ENCODE measurements at places on chromosomes 11 and 22.

- no peak for DNase-seq
Measured at GRCh38 chr11:70244698-70245097, 25.8 kb upstream of the PPFIA1 start.

DNA sequence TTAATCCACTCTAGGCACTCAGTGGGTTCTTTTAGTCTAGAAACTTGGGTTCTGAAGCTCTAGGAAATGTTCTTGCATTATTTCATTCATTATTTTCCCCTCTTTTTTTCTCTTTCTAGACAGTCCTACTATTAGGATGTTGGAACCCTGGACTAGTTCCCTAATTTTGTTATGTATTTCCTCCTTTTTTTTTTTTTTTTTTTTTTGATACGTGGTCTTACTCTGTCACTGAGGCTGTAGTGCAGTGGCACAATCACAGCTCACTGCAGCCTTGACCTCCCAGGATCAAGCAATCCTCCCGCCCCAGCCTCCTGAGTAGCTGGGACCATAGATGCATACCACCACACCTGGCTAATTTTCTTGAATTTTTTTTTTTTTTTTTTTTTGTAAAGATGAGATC, 9.4 kb downstream of the UPB1 start:
- no peak for DNase-seq

DNA sequence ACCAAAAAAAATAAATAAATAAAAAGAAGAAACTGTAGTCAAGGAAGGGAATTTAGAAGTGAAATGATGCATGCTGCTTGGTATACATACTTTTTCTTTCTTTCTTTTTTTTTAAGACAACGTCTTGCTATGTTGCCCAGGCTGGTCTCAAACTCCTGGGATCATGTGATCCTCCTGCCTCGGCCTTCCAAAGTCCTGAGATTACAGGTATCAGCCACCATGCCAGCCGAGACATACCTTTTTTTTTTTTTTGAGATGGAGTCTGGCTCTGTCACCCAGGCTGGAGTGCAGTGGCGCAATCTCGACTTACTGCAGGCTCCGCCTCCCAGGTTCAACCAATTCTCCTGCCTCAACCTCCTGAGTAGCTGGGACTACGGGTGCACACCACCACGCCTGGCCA, 21.7 kb upstream of the ARRB1 start:
- DNase-seq: no peak

DNA sequence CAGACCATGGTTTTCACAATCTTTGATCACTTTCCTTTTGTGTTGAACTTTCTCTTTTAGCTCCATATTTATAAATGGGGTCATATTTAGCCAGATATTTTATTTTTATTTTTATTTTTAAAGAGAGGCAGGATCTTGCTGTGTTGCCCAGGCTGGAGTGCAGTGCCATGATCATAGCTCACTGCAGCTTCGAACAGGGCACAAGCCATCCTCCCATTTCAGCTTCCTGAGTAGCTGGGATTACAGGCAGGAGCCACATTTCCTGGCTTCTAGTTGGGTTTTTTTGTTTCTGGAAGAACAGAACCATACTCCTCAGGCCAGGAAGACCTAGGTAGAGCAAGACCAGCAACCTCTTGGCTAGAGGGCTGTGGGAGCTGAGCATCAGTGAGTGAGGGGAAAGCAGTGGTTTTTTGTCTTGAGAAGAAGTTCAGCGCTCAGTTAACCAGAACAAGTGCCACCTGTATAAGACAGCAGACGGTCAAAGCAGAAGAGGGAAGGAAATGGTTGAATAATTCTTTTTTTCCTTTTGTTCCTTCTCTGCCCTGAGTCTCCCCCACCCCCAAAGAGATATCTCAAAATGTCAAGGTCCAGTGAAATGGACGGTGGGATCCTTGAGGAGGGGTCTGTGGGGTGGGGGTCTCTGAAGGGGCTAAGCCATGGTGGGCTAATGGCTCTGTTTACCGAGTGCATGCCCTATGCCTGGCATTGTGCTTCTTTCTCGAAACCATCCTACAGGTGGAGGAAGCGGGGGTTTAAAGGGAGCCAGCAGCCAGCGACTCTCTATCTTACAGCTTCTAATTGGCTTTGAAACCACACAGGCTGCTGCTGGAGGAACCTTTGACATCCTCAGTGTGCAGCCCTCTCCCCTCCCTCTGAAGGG, 63.0 kb downstream of the PTPRJ start:
- DNase-seq: no peak

DNA sequence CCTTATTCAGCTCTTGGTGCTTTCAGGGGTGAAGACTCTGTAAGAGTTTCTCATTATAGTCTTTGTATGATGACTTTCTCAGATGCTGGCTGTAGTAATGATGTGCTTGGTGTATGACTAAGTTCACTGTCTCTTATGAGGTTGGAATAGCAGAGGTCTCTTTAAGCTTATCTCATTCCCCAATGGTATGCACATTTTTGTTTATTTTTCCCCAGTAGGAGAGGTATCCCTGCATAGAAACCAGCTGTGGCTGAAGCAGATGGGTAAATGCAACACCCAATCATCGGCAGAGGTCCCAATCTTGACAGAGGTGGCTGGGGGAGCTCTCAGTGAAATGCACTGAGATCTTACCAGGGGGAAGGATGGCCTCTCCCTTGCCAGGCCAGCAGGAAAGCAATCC, 34.6 kb downstream of the BBOX1 start:
- no peak for DNase-seq

- DNase-seq: no peak
Measured at GRCh38 chr22:44895296-44896055, 114.3 kb downstream of the PHF21B start.

- no peak for DNase-seq
Measured at GRCh38 chr11:117071344-117071787, 26.9 kb downstream of the SIK3 start.

- no peak for DNase-seq
Measured at GRCh38 chr22:46064966-46065666, 85.2 kb upstream of the PPARA start.

DNA sequence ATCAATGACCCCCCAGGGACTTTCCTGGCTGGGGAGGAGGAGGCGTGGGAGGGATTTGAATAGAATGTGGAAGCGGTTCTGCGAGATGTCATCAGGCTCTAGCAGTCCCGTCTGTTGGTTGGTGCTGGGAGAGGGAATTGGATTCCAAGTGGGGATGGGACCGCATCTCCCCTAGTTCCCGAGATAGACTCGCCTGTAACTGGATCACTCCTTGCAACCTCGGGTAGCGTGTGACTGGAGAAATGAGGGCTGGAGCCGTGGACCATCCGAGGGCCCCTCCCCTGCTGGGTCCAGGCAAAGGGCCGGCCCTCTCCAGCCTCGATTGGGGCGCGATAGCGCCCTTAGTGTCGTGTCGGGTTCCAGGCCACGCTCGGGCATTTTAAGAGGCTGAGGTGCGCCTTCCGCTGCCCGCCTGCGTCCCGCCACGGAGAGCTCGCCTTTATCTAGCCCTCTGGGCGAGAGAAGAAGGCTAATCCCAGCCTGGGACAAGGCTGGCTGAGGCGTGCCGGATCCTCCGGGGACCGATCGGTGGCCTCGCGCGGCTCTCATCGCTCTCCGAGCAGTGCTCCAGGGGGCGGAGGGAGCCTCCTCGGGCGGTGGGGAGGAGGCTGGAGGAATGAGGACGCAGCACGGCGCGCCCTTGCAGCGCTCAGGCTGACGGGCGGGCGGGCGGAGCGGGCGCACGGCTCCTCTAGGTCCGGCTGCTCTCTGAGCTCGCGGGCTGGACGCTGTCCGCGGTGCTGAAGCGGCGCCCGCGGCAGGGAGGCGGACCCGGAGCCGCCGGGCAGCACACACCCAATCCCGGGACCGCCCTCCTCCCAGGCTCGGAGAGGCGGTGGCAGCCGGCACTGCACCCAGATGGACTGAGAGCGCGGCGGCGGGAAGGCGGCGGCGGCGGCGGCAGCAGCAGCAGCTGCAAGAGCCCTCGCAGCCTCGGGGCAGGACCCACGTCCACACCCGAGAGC, 107.8 kb downstream of the OSBP2 start:
- peak; percentile 67 for DNase-seq

- no peak for DNase-seq
Measured at GRCh38 chr11:133600786-133601185, 68.5 kb upstream of the OPCML start.

DNA sequence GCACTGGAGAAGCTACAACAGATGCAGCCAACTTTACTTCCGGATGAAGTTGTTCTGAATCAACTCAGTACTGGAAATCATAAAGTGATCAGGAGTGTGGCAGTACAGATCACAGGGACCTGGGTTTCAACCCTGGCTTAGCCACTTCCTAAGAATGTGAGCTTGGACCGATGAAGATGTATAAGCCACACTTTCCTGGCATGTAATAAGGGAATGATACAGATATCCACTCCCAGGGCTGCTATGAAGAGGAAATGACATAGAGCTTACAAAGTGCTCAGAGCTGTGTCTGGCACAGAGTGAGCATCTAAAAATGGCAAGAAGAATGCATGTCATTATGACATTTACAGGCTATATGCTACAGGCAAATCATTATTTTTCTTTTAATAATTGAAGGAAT, 378.7 kb downstream of the NTM start:
- no peak for DNase-seq

DNA sequence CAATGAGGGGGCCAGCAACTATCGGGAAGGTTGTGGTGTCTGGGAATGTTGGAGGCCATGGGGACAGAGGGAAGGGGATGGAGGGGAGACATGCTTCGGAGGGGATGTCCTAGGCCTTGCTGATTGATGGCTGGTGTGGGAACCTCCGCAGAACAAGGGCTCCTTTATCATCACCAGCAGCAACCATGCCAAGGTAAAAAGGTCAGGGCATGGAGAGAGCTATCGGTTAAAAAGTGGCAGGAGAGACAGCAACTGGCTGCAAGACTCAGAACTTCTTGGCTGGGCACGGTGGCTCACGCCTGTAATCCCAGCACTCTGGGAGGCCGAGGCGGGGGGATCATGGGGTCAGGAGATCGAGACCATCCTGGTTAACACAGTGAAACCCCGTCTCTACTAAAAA, 3.0 kb downstream of the GSTT4 start:
- DNase-seq: no peak

DNA sequence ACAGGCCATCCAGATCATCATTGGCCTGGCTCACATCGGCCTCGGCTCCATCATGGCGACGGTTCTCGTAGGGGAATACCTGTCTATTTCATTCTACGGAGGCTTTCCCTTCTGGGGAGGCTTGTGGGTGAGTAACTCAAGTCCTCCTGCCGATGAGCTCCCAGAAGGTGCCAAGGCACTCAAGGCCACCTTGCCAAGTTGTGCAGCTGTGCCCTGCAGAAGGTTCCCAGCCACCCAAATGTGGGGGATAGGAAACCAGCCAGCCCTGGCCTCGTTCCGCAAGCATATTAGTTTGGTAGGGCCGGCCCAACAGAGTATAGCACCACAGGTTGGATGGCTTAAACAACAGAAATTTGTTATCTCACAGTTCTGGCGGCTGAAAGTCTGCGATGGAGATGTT, 4.0 kb downstream of the MS4A8 start:
- DNase-seq: no peak

DNA sequence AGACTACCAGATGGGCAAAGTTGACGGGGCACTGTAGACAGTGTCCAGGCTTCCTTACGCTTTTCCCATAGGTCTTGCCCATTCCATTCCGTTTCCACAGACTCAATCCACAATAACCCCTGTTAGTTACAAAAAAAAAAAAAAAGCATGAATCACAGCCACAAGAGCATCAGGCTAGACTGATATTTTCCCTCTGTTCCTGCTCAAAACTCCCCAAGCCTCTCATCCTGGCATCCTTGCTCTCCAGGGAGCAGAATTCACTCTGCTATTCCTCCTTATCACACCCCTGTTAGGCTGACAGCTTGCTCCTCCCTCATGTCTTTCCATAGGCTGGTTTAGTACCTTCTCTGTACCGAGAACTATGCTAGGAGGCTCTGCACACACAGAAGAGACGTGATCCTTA, 42.2 kb downstream of the TMEM123 start:
- DNase-seq: no peak

- DNase-seq: no peak
Measured at GRCh38 chr11:102926961-102927623, 28.4 kb downstream of the MMP13 start.

DNA sequence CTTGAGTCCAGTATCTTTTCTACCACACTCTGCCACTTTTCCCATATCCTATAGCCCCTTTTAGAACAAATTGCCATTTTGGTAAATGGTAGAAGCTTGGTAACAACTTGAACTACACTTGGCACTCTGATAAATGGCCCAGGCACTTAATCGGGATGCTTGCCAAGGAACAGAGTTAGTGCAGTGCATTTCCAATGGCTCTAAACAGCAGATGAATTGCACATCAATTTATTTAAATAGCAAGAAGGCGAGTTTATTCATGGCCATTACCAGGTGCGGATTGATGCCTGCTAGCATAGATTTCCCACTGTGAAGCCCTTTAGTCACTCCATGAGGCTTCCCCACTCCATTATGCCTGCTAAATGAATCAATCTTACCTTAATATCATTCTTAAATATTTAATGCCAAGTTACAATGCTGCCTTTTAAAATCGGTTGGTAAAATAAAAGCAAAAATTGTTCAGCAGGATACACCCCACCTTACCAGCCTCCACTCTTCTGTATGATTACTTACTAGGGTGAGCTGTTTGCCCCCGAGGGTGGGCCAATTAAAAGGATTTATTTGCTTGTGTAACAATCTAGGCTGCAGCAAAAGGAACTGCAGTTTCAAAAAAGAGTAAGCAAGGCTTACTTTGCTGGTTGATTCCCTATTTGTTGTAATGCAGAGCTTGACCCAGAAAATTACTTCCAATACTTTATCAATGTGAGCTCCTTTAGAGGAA, 136.0 kb upstream of the ARHGAP42 start:
- DNase-seq: no peak

DNA sequence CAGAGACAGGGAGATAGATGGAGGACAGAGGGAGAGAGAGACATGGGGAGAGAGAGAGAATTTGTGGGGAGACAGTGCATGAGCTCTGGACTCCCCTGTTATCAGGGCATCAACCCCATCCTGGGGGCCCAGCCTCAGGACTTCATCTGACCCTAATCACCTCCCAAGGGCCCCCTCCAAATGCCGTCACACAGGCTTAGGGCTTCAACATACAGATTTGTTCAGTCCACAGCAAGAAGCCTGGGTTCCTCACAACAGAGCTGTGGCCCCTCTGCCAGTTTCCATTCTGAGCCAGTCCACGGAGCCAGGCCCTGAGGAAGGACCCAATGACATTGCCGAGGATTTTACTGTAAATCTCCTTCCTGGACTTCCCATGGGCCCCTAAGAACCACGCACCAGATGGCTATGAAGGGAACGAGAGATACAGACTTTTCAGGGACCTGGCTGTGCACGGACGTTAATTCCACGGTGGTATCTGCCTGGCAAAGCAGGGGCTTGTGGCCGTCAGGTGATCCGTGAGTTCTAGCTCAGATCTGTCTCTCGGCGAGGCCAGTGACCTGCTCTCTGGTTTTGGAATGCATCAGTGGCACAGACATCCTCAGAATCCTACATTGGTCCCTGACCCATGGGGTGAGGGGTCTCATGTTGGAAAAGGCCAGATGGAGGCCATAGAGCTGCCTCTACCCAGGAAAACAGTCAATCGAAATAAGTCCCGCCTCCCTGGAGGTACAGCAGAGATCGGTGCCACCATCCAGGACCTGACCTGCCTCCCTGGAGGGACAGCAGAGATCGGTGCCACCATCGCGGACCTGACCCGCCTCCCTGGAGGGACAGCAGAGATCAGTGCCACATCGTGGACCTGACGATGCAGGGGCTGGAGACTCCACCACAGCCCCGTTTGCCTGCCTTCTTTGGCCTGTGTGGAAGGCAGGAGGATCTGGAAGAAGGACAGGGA, 8.7 kb upstream of the B4GALNT4 start:
- DNase-seq: no peak
